Activated CD4-positive, alpha-beta T cell treated with anti-CD3 and anti-CD28 coated beads for 24 hours (primary cell): ENCODE measurements at places on chromosomes 12 and 14.

DNA sequence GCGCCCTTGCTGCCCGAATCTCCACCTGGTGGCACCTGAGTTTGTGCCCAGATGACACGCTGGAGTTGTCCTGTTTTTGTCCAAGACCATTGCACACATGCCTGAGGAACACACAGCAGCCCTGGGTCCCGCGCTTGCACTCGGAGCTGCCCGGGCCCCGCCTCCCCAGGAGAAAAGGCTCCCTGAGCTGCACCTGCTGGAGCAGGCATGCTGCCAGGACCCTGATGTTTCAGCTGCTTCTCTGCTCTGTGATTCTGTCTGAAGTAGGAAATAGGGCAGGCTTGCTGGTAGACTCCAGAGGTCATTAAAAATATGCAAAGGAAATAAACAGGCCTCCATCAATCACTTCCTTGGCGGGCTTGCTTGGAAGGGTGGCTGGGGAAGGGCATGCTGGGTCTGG, 271.6 kb downstream of the CACNA1C start:
- DNase-seq = no peak

GRCh38 chr12:45257185-45257930, 41.5 kb downstream of the ANO6 start:
- no peak for DNase-seq

DNA sequence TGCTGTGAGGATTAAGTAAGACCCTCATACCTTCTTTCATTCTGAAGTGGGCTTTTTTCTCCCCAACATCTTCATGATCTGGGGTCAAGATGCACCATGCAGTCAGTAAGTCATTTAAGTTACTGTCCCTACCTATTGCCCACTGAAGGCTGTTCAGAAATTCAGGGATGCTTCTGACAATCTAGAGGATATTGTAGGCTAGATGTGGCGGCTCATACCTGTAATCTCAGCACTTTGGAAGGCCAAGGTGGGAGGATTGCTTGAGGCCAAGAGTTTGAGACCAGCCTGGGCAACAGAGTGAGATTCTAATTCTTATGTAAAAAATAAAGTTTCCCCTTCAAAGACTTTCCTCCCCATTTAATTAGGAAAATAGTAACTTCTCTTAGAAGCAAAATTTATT, 28.7 kb downstream of the PHETA1 start:
- no peak for DNase-seq

GRCh38 chr14:34043627-34044372, 92.9 kb upstream of the EGLN3 start:
- peak; percentile 25 for DNase-seq

DNA sequence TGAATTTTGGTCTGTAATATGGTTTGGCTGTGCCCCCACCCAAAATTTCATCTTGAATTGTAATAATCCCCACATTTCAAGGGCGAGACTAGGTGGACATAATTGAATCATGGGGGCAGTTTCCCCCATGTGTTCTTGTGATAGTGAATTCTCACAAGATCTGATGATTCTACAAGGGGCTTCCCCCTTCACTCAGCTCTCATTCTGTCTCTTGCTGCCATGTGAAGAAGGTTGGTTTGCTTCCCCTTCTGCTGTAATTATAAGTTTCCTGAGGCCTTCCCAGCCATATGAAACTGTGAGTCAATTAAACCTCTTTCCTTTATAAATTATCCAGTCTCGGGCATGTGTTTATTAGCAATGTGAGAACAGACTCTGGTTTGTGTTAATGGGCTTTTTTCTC, 5.9 kb downstream of the LRRC9 start:
- no peak for DNase-seq

DNA sequence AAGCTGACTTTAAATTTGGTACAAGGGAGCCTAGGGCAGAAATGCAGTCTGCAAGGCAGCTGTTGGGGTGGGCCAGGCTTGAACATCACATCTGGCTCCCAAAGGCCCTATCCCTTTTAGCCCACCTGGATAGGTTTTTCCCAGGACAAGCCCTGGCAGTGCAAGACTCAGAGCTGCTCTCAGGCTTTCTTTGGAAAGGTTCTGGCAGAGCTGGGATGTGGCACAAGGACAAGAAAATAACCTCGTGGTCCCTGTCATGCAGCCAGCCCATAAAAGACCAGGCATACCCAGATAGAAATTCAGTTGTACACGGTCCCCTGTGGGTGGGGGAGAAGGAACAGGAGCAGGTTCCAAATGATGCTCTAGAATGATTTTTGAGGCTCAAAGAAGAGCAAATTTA, 206.9 kb downstream of the TTC7B start:
- no peak for DNase-seq
